NT2/D1 (cell line): ENCODE measurements at places on chromosomes 6 and 20.

DNA sequence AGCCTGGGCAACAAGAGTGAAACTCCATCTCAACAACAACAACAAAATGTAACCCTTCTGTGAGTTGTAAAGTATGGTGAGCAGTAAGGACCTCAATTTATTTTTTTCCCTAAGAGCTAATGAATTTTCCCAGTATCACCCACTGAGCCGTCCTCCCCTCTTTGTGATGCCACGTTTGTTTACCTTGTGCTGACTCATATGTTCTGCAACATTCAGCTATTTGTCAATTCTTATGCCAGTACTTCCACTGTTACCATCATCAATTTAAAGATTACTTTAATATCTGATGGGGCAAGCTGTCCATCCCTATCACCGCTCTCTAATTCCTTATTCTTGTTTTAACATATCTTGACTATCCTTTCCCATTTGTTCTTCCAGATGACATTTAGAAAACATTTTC is 37.5 kb downstream of the MAK start:
- no peak for DNase-seq

- DNase-seq = no peak
Observed at GRCh38 chr20:56587307-56588041, 41.6 kb upstream of the TFAP2C start.

- DNase-seq = no peak
Observed at GRCh38 chr6:125637207-125637606, 112.2 kb upstream of the HEY2 start.

DNA sequence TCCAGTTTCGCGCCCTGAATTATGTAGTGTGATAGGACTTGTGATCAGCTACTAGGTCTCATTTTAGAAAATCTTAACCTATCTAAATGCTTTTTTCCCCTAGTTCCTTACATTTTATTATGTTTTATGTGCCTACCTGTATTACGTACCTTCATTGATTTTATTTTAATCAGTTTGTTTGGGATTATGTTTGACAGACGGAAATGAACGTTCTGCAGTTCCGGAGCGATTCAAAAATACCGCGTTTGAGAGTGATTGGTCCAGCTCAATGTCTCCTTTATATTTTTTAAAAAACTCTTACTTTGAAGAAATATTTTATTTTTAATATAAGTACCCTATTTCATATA is 114.3 kb upstream of the BTN3A2 start:
- DNase-seq = no peak

GRCh38 chr6:16134430-16134829 is 5.5 kb downstream of the MYLIP start:
- no peak for DNase-seq

- DNase-seq = no peak
Observed at GRCh38 chr6:71523548-71523947, 234.9 kb downstream of the OGFRL1 start.

DNA sequence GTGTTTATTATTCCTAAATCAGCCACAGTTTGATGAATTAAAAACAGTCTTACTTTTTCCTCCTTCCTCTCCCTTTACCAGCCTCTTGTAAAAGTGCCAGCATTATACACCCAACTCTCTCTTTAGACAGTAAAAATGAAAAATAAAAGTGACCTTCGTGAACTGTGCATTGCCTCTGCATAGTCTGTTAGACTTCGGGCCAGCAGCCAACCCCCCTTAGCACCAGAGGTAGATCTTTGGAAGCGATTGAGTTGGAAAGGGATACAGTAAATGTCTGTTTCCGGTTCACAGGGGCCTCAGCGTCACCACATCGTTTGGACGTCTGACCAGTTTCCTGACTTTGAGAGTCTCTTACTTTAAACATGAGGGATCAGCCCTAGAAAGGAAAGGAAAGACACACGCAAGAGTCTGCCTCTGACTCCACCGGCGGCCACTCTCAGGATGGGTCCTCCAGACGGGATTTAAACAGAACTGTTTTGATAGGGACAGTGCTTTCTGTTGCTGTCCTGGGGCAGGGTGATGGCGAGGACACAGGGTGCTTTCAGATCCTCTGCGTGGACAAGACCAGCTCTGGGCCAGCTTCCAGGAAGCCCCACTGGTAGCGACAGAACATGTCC is 206.6 kb upstream of the PREP start:
- no peak for DNase-seq

- DNase-seq = no peak
Observed at GRCh38 chr6:65161661-65162060, 545.4 kb downstream of the EYS start.

DNA sequence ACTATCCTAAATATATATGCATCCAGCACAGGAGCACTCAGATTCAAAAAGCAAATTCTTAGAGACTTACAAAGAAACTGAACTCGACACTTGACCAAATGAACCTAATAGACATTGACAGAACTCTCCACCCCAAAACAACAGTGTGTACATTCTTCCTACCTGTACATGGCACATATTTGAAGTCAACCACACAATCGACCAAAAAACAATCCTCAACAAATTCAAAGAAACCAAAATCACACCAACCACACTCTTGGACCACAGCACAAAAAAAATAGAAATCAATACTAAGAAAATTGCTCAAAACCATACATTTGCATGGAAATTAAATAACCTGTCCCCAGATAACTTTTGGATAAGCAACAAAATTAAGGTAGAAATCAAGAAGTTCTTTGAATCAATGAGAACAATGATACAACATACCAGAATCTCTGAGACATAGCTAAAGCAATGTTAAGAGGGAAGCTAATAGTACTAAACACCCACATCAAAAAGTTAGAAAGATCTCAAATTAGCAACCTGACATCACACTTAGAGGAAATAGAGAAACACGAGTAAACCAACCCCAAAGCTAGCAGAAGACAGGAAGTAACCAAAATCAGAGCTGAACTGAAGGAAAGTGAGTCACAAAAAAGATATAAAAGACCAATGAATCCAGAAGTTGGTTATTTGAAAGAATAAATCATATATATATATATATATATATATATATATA is 12.5 kb upstream of the TREM1 start:
- no peak for DNase-seq

DNA sequence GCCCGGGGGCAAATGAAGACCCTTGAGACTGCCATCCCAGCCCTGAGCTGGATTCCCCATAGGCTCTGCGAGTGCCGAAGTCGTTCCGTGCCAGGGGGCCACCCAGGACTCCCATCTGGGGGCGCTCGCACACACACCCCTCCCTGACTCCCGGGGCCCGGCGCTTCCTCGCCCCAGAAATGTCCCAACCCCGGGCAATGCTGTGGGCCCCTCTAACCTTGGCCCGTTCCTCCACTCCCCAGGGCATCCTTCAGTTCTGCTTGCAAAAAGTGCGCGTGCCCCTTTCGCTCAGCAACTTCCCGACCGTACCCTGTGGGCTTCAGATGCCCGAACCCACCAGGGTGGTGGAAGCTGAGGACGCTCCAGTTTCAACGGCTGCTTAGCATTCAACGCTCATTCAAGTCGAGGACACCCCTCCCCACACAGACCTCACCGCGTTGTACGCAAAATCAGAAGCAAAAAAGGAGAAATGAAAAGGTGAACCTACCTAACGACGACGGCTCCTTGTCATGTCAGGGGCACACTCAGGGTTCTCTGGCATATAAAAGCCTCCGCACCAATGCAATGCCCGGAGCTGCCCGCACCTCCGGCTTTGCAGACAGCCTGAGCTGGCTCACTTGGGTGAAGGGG is 25.3 kb downstream of the RIPOR2 start:
- DNase-seq = no peak

DNA sequence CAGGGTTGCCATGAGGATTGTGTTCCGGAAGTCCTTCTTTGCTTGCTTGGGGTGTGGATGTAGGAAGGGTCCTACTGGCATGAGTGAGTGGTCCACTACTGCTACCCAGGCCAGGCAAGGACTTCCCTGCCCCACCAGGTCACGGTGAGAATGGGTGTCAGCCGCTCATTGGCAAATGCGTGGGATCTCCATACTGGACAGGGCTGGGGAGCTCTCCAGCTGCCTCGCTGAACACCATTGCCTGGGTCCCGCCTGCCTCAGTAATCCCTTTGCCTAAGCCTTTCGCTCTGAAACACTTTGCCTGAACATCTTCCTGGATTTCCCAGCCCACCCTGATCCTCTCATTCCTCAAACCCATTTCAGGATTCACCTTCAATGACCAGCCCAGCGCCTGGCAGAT is 59.5 kb downstream of the CTCFL start:
- no peak for DNase-seq

- no peak for DNase-seq
Observed at GRCh38 chr6:11606332-11606731, 68.8 kb downstream of the TMEM170B start.

DNA sequence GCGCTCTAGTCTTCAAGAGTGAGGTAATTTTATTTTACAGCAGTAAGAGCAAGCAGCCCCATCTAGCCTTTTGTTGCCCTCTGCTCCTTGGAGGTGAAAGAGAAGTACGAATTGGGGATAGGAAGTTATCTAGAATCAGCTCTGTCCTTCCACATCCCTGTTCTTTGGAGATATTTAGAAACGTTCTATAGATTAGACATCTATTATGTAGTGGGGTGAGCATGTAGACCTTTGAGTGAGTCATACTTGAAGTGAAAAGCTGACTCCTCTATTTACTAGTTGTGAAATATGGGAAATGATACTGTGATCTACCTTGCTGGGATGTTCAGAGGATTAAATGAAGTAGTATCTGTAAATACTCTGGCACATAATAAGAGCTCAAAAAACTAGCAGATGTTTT is 36.0 kb upstream of the SLC35D3 start:
- DNase-seq = no peak

- DNase-seq = no peak
Observed at GRCh38 chr6:54288474-54288873, 19.8 kb upstream of the TINAG start.

- DNase-seq = no peak
Observed at GRCh38 chr6:15544321-15544900, 118.4 kb downstream of the DTNBP1 start.

- no peak for DNase-seq
Observed at GRCh38 chr6:157121897-157122296, 201.4 kb downstream of the TMEM242 start.

DNA sequence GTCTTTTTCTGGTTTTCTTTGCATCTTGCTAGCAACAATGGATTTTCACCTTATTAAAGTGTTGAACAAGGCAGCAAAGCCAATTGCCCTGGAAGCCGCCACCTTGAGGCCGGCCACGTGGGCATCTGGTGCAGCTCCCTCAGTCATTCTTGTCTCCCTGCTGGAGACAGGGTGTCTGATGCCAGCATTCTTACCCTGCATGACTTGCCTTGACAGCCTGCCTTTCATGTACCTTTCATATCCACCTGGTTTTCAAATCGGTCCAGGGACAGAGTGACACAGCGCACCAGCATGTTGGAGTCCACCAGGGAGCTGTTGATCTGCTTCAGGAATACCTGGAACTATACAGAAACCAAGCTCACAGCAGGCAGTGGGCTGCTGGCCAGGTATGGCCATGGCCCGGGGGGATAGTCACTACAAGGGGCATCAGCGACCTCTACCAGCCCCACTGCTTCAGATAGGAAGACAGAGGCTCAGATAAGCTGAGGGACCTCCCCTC is 49.8 kb downstream of the MYH7B start:
- DNase-seq = no peak

DNA sequence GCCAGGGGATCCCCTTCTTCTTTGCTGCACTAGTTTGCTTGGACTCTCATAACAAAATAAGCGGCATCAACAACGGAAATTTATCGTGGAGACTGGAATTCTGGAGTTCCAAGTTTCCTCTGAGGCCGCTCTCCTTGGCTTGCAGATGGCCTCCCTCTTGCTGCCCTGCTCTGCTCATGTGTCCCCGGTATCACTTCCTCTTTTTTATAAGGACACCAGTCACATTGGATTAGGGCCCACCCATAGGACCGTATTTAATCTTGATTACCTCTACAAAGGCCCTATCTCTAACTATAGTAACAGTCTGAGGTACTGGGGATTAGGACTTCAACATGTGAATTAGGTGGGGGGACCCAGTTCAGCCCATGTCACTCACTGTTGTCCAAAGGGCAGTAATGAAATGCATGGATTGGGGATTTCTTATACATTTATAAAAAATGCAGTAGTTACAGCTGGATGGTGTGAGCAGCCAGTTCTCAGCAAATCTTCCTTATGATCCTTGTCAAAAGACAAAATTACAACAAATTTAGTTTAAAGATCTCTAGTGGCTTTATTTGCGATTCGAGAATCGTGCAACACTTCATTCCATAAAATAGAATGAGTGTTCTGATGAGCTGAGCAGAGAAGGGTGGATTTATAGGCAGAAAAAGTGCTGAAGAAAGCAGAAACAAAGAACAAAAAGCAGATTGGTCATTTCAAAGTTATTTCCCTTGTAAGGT is 59.3 kb upstream of the AKAP12 start:
- DNase-seq = no peak

DNA sequence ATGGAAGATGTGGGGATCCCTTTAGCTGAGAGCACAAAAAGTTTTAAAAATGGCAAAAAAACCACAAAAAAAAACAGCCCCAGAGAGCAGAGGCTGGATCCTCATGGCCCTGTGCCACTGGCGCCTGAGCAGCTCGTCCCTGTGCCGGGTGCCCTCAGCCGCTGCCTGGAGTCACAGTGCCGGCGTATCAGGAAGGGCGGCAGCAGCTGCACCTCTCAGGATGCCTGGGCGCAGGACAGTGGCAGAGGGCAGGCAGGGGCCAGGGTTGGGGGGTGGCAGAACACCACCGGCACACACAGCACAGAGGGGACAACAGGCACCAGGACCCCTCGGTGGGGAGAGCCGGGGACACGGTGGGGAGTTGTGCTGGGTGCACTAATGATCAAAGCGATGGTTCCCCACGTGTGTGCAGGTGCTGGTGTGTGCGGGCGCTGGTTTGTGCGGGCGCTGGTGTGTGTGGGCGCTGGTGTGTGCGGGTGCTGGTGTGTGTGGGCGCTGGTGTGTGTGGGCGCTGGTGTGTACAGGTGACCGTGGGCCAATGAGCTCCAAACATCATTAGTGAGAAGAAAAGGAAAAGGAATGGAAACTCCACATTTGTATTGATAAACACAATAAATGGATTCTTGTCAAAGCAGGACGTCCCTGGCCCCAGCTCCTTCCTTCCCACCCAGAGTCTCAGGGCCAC is 1.5 kb upstream of the FRMD1 start:
- DNase-seq = no peak

- DNase-seq = no peak
Observed at GRCh38 chr20:37737826-37738420, 44.1 kb downstream of the CTNNBL1 start.

- no peak for DNase-seq
Observed at GRCh38 chr6:162726947-162727321, 632 bp downstream of the PRKN start.

DNA sequence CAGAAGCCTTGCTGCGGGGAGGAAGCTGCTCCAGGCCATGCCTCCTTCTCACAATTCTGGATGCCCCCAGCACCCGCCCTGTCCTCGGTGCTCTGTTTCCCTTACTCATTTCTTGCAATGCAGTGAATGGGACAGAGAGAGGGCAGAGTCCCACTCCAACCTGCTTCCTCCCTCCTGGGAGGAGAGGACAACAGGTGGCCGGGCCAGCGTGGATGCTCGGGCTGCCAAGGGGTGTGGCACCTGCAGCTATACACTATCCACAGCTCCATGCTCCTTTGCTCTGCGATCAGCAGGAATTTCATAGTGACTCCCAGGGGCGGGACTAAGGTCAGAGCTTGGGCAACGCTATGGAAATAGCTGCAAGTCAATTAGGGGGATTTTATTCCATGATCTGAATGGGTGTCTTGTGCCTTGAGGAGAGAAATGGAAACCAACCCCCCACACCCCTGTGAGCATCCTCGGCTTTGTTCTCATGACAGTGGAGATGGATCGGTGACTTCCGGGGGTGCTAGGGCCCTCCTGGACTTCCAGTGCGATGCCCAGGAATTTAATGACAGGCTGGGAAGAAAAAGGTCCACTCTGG is 192.5 kb downstream of the MYLK4 start:
- no peak for DNase-seq
